ENCODE measurements at places on chromosomes 2 and 18.
A peak's percentile ranks its signal among the peaks of the same experiment; 100 is the strongest.

DNA sequence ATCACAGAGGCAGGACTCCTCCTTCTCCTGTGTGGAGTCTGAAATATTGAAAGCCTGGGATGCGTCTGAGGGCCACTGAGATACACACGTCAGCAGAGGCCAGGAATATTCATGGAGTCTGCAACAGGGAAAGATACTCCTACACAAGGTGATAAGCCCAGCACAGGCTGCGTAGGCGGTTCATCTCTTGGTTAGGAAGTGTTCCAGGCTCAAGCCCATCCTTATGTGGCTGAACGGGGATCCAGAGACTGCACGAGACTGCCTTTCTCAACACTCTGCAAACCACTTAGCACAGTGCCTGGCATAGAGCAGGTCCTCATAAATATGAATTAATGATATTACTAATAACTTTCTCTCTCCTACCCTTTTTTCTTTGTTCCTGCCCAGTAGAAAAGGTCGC, 29.2 kb upstream of the AGPS start:
- DNase-seq: no peak

- DNase-seq: peak; percentile 52
These were observed at the start of gene SOCS6 for GRCh38 chr18:70288851-70289328. SOCS6 (plus strand) TSS chr18:70289045; CDS start chr18:70324669, 35,624 bp downstream.

GRCh38 chr18:37457341-37457740, 108.3 kb downstream of the CELF4 start:
- no peak for DNase-seq

DNA sequence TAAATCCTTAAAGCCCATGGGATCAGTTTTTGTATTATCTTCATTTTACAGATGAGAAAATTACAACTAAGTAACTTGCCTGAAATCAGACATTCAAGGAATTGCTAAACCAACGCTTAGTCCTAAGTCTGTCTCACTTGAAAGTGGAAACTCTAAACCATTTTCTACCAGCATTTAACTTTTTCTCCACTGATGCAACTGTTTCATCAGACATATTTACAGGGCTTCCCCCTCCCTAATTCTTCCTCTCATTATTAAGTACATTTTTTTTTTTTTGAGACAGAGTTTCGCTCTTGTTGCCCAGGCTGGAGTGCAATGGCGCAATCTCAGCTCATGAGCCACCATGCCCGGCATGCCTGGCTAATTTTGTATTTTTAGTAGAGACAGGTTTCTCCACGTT, 88.6 kb downstream of the ACVR1C start:
- DNase-seq: no peak

GRCh38 chr18:67421651-67422050, 94.9 kb downstream of the DSEL start:
- no peak for DNase-seq

- DNase-seq: no peak
These were observed 166.9 kb downstream of the VWC2L start for GRCh38 chr2:214577769-214578168.

DNA sequence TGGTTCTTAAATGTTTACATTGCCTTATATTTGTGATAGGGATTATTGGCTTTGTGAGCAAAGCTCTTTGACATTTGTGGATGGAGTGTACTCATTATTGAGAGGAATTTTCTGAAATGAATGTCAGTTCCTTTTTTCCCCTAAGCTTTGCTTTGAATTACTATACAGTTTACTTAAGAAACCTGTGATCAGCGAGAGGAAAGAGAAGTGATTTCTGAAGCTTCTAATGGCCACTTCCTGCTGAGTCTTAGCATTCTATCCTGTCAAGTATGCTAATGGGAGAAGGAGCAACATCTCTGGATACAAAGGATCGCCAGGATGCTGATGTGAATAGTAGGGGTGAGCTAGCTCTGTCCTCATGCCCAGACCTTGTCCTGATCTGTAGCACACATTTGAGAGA, 47.8 kb upstream of the MGAT5 start:
- no peak for DNase-seq

DNA sequence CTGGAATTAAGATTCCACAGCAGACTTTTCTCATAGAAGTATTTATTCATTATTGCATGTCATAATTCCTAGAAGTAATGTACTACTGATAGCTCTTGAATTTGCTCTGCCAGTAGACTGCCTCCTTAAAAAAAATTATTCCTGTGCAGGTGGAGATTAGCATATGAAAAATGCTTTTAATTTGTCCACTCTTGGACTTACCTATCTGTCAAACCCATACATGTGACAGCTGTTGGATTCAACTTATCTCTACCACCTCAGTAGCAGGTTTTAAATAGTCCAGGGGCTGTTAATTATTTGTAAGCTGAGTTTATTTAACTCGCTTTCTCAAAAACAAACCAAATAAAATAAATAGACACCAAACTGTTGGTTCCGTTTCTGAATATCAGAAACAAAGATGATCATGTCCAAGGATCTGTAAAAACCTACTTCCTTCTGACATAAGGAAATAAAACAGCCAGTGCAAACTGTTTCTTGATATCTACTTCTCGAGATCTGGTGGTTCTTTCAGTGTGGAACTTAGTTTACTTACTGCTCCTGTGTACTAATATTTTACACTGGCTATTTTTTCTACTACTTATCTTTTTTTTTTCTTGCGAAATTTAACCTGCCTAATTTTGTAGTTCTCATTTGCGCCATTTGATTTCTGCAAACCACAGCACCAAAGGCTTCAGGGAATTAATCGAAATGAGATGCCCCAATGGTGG, 44.2 kb downstream of the ZEB2 start:
- DNase-seq: no peak

DNA sequence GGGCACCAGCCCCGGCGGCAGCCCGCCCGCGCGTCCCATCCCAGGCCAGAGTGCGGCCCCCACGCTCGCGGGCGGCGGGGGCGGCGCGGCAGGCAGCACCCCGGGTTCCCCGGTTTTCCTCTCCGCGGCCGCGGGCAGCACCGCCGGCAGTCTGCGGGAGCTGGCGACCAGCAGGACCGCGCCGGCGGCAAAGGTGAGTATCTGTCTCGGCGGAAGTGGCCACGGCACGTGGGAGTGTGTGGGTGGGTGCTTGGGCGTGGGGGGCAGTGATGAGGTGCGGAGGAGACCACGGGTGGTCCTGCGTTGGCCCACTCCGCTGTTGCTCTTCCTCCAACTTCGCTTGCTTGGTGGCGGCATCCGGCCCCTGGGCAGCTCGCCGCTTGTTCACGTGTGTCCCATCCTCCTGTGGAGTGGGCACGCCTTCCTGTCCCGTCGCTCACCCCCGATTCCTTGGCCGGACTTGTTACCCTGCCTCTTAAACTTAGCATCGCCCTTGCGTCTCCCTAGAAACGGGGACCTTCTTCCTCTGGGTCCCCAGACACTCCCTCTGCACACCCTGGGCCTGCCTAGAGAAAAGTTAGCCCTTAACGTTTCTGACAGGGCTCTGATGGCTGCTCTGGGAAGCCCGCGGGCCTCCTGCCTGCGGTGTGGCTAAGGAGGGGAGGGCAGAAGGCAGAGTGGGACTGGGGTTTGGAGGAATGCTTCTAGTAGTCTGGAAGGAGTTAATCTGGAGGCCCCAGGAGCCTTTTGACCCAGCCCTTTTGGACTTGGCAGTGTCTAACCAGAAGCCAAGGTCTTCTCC, 1.1 kb downstream of the SH3RF3 start:
- DNase-seq: no peak
